ENCODE measurements at places on chromosomes 2 and 18.

GRCh38 chr2:111705711-111706336 lies 178.2 kb downstream of the ANAPC1 start:
- DNase-seq, result no peak

- no peak for DNase-seq
These were observed 4.4 kb downstream of the LIPG start for GRCh38 chr18:49566217-49566770.

DNA sequence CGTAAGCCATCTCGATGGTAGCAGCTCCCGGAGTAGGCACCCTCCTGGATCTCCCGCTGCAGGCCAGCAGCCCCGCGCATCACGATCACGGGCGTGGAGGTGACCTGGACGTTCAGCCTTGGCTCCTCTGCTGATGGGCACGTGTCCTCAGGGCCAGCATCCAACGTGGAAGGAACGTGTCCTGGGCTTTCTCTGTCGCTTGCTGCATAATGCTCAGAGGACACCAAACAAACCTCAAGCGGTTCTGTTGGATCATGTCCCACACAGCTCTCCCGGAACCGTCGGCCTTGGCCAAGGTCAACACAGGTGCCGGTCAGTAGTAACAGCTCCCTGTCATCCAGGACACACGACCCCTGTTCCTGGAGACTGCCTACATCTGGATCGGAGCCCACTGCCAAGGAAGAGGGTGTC lies 23.1 kb downstream of the PASK start:
- DNase-seq, result no peak

DNA sequence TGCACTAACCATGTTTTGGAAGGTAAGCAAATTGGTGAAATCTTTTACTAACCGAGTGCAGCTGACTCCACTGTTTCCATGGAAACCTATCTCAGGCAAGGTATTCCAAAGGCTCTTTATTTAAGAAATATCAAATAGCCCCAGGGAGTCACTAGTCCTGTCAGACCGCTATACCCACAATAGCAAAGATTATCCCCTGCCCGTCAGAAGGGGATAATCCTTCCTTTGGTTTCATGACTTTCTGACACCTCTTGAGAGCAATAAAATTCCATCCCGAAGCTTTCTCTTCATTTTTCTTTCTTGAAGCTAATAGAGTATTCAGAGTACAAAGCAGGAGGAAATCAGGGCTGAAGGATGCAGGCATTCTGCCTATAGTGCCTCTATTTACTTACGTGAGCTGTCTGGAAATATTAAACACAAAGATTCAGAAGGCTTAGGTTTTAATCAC lies 34.7 kb upstream of the MAP2 start:
- no peak for DNase-seq

GRCh38 chr2:14081521-14081920 lies 551.0 kb upstream of the LRATD1 start:
- no peak for DNase-seq

DNA sequence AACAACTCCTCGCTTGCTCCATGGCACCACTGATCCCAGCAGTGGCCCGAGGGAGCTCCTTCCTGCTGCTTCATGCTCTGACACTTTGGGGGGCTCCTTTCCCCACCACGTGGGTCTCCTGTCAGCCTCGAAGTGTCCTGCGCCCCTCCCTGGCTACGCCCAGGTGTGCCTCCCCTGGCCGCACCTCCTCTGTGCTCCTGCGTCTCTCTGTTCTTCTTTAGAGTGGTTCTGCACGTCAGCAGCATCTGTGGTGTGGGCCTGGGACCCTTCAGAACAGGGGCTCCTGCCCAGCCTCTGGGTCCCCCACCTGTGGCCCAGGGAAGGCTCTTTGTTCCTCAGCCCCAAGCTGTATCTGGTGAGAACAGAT lies 26.7 kb upstream of the NTSR2 start:
- no peak for DNase-seq

GRCh38 chr2:96801005-96801785 lies 14.9 kb upstream of the CNNM3 start:
- peak; percentile 74 for DNase-seq

DNA sequence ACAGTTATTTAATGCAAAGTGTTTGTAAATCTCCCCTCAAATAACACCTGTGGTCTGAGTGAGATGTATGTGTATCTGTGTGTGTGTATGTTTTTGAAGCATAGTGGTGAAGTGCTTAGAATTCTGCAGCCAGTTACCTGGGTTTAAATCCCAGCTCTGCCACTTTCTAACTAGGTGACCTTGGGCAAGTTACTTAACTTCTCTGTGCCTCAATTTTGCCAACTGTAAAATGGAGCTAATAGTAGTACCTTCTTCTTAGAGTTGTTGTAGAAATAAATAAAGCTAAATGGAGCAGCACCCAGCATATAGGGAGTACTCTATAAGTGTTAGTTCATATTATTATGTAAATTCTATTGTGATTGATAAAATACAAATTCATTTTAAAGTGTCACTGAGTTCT lies 48.9 kb downstream of the TGFA start:
- DNase-seq, result no peak

DNA sequence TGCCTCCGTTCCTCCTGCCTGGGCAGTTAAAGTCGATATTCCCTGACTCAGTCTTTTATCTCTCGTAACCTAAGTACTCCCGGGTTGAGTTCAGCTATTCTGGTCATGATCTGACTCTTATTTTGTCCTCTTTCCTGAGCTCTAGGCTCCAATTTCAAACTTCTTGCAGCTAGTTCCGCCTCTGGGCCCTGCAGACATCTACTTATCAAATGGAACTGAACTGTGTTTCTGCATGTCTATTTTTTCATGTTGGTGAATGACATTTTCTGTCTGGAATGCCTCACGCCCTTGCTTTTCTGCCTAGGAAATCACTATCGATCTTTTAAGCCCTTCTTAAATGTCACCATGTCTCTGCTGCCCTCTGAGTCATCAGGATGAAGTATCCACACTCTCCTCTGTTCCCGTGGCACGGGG lies 101.5 kb downstream of the VAPA start:
- DNase-seq, result no peak

DNA sequence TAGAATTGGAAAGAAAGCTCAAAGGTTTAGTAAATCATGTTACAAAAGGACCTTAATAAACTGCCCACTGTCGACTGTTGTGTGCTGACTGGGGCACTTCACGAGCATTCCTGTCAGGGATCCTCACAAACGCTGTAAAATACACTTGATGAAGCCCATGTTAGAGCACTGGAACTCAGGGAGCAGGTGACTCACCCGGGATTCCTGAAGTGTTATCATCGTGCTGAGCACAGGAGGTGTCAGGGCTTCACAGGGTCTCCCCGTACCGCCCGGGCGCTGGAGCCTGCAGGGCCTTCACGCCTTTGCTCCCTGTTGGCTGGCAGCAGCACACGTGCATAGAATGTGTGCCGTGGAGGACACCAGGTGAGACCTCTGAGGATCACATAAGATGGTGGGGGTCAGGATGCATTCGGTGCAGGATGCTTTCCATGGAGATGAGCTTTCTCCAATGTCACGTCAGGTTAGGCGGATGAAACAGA lies 187.3 kb downstream of the SNTG2 start:
- no peak for DNase-seq

DNA sequence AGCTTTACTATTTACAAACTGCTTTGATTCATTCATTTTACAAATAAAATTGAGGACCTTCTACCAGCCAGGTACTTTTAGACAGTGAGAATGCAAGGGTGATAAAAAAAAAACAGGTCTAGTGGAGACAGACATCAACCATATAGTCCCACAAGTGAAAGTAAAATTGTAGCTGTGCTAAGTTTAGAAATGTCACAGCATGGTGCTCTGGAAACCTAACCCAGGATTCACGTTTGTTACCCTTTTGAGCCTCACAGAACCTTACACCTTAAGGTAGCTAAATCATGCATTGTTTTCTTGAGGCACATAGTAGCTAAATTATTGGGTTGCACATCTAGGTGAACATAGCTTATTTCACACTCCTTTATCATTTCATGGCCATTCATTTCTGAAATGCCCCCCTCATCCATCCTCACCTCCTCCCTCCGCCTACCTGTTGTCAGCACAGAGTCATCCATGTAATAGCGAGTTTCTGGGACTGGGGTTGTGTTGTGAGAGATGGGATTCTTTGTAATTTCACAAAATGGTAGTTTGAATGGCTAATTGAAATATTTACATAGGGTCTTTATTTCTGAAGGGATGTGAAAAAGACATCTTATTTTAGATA lies 7.1 kb downstream of the MTA3 start:
- DNase-seq, result no peak

Data from stimulated activated CD4-positive, alpha-beta T cell treated with anti-CD3 and anti-CD28 coated beads, Interleukin-4, amount 100 ng/mL, for 4 hours (primary cell).